ENCODE measurements at places on chromosomes 3 and 15.
A peak's percentile ranks its signal among the peaks of the same experiment; 100 is the strongest.

GRCh38 chr3:128404276-128405068 is 62.2 kb downstream of the DNAJB8 start:
- no peak for DNase-seq

DNA sequence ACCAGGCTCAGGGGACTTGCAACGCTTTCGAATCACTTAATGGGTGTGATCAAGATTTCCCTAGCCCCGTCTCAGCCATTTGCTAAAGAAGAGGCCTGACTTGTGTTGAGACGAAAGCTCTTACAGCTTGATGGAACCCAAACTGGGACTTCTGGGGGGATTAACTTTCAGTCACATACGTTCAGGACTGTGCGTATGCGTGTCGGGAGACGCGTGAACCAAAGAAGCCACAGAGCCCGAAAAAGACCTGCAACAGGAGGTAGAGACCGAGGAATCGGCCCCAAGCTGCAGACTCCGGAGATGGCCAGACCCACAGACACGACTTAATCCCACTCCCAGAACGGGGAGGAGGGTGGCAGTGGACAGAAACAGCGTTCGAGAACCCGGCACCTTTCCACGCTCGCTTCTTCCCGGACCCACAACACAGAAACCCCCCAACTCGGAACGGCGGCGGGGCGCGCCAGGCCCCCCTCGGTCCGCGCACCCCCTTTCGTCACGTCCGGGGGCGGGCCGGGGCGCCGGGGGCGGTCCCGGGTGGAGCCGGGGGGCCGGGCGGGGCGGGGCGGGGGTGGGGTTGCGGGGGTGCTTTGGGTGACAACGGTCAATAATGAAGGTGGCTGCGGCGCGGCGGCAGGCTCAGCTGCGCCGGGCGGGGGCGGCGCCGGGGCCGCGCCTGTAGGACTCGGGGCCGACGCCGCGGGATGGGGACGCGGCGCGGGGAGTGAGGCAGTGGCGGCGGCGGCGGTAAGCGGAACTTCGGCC is at the start of gene ATP11B:
Gene ATP11B, plus strand, starts transcription at position 604 of the 762 bp plus-strand sequence. CDS start 256 bp downstream, outside the sequence.
- DNase-seq: peak; percentile 81

DNA sequence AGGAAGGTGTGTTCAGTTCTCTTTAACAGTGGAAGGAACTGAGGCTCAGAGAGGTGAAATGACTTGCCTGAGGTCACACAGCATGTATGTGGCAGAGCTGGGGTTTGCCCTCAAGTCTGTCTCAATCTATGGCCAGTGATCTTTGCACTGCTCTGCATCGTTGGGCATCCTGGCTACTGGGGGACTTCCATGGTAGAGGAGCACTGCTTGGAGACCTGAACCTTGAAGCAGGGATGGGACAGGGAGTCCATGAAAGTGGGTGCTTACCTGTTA is 2.0 kb downstream of the CORO2B start:
- DNase-seq: no peak

DNA sequence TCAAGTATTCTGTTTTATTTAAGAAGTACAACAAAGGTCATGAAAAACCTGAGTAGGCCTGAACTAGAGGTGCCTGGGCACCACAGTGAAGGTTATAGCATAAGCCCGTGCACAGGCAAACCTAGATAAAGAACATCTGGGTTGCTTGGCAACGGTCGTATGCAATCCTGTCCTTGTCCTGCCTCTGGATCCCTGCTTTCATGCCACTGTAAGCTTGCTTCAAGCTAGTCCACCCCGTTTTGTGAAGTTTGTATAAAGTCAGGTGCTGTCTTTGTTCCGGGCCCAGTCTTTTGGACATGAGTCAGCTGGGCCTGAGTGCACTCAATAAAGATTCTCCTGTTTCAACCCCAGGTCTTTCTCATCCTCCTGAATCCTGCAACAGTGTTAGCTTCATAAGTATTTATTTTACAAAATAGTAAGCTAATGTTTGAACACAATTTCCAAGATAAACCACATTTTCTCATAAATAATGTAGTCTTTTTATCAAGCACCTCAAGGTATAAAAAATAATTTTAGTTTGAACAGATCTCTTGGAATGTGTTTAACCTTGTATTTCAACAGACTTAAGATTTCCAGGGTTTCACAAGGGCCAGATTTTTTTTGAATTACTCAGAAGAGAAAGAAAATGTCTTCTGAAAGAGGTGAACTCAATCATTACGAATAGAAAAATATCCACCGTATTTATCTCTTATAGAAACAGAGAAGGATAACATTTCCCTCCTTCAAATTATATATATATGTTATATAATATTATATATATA is 14.3 kb upstream of the SLC9C1 start:
- DNase-seq: no peak

DNA sequence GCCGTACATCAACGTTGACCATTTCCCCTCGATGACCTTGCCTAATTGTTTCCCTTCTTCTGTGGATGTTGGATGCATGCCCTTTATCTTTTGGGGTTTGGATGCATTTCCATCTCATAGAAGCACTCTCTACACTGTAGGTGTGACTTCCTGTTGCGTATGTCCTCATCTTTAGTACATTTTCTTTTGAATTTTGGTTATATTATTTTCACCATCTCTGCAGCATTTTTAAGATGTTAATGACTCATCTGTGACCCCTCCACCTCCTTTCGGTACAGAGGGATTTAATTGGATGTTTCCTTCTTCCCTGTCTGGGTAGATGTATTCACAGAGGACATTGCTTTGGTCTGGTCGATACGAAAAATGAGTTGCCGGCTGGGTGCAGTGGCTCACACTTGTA is 172.1 kb downstream of the APBA2 start:
- DNase-seq: no peak

GRCh38 chr15:74040109-74040850 is 42.1 kb downstream of the GOLGA6A start:
- no peak for DNase-seq

GRCh38 chr3:62467966-62468722 is 94.8 kb upstream of the FEZF2 start:
- DNase-seq: no peak

GRCh38 chr15:80395616-80396015 is 8.6 kb upstream of the ARNT2 start:
- no peak for DNase-seq

GRCh38 chr15:22878103-22878502 is 39.6 kb downstream of the NIPA2 start:
- no peak for DNase-seq

DNA sequence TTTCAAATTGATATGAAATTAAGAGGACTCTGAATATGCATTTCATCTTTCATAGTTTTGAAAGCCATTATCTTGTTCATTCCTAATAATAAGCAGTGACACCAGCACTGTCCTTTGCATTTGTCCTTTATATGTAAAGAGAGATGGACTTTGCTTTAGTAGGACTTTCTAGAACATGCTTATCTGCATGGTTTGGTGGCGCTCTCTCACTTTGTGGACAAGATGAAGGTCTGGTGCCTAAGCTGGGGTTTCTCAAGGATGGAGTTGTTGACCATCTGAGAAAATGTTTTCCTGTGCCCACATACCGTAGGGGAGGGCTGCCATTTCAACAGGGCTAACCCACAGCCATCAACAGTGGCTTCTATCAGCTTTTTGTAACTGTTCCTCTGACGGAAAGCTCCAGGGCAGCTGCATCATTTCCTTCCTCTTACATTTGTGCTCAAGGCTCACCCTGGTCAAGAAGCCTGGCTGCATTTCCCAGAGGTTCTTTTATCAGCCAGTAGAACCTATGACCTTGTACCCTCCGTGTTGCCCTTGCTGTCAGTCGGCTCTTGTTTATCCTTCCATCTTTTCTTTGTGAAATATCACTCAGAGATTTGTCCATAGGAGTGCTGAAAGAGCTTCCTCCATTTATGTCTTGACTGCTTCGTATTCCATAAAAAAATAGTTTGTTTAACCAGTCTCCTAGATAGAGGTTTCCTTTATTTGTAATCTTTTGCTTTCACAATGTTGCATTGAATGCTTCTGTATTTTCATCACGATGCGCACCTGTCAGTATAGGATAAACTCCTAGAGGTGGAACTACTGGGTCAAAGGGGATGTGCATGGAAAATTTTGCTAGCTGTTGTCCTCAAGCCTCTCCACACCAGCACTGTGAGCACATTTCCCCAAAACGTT is 44.6 kb downstream of the ABHD2 start:
- no peak for DNase-seq

DNA sequence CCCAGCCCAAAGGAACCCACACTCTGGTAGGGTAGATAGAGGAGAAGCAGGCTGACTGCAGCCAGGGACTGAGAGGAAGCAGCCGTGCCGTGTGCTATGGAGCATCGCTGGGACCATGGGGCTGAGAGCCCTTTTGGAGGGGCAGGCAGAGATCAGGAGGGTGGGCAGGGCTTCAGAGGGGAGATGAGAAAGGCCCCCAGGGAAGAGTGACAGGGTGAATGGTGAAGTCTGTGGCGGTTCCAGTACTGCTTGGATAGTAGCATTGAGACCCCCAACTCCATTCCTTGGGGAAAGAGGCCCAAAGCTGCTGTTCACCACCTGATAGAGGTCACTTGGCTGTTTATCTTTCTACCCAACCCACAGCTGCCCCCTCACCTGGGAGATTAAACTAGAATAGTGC is 80.0 kb upstream of the MRPS22 start:
- no peak for DNase-seq

GRCh38 chr3:141524988-141525387 is 38.2 kb downstream of the RASA2 start:
- DNase-seq: no peak

DNA sequence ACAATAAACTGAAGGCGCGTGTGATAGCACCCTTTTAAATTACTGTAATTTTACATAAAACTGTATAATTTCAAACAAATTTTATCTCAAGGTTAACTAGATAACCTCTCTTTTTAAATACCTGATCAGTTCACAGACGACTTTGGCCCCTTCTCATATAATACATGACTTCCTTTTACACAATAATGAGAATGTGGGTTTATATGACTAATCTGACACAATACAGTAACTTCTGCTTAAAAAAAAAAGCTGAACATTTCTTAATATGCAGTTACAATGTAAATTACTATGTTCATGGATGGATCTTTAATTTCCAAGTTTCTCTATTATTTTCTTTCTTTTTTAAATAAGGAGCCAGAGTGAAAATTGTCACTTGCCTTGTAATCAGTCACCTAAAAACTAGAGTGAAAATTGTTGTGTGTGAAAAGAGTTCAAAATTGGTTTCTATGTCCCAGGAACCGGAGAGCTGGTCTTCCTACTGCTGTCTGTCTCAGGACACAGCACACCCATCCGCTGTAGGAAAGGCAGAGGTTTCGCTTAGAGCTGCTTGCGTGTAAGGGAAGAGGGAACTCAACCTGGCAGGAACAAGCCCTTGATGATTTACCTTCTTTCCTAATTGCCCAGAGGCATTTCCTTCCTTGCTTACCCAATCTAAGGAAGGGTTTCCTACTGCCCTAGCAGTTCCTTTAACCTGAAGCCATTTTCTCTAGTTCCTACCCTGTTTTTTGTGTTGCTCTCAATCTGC is 33.3 kb downstream of the PLD1 start:
- DNase-seq: no peak

DNA sequence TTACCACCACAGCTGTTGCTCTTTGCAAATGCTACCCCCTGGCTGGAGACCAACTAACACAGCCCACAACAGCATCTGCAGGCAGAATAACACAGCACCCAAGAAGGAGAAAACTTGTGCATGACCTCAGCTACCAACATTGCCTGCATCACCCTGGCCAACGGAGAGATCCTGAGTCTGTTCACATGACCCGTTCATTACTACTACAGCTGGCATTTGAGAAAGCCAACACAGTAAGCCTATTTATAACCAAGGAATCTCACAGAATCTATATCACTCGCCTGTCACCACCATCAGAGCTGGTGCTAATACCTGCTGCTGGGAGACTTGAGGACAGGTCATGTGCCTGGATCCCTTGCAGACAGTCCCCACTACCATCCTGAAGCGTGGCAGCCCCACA is 215.2 kb downstream of the POLQ start:
- no peak for DNase-seq

GRCh38 chr3:57605683-57606082 is 8.5 kb upstream of the ARF4 start:
- DNase-seq: no peak

GRCh38 chr3:86788371-86788770 is 202.6 kb downstream of the VGLL3 start:
- no peak for DNase-seq

DNA sequence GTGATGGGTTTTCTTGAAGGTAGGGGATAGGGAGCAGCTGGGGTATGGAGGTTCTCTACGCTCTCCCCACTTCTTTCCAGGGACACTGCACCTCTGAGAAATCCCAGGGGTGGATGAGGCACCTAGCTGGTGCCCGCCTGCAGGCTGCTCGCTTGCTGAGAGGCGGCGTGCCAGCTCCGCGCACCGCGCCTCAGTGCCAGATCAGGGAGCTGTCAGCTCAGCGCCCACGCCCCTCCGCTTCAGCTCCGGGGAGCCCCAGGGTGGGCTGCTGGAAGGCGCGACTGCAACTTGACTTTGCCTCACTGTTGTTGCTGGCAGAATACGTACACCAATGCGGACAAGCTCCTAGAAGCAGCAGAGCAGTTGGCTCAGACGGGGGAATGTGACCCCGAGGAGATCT is 345.7 kb upstream of the UMPS start:
- DNase-seq: no peak

- DNase-seq: no peak
Observed at GRCh38 chr15:57061281-57061680, 142.8 kb downstream of the TCF12 start.

GRCh38 chr15:96181873-96182301 is 148.6 kb upstream of the NR2F2 start:
- DNase-seq: no peak

- DNase-seq: no peak
Observed at GRCh38 chr3:58120075-58120812, 90.5 kb downstream of the DNASE1L3 start.

GRCh38 chr3:170383567-170383966 is 26.1 kb downstream of the SKIL start:
- DNase-seq: no peak

GRCh38 chr15:47908950-47909670 is 191.8 kb downstream of the SEMA6D start:
- DNase-seq: no peak

DNA sequence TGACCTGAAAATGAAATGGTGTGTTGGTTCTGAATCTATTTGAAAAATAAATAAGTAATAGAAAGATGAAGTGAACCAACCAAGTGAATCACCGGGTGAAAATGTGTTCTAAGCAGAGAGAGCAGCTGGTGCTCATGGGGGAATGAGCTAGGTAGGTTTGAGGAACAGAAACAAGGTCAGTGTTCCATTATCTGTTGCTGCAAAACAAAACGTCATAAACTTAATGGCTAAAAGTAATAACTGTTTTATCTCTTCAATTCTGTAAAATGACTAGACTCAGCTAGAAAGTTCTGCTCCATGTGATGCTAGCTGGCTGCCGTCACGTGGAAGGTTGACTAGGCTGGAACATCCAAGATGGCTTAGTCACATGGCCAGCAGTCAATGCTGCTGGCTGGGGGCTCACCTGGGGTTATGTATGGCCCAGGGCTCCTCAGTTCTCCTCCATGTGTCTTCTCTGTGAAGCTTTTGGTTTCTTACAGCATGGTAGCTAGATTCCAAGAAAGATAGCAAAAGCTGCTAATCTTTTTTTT is 13.3 kb upstream of the SH3BP5 start:
- DNase-seq: no peak

DNA sequence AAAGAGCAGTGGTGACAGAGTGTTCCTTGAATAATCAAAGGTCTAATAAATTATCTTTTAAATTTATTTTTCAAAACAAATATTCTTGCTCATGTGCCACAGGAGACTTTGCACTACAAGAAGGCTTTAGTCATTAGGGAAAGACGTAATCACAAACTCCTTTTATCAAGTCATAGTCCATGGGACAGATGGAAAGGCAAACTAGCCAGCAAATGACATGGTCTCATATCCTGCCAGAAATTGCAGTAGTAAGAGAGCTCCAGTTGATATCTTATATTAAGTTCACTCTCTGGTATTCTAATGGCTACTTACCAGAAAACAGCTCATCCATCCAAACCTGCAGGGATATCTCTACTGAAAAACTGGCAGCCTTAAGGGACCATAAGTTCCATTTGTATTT is 225.0 kb upstream of the TP63 start:
- DNase-seq: no peak

All from stimulated activated CD4-positive, alpha-beta T cell treated with anti-CD3 and anti-CD28 coated beads, Interleukin-15, amount 100 ng/mL, for 24 hours (primary cell).